ENCODE measurements at places on chromosomes 6 and 20.

GRCh38 chr20:24983896-24984295, 8.7 kb downstream of the APMAP start:
- no peak for DNase-seq

DNA sequence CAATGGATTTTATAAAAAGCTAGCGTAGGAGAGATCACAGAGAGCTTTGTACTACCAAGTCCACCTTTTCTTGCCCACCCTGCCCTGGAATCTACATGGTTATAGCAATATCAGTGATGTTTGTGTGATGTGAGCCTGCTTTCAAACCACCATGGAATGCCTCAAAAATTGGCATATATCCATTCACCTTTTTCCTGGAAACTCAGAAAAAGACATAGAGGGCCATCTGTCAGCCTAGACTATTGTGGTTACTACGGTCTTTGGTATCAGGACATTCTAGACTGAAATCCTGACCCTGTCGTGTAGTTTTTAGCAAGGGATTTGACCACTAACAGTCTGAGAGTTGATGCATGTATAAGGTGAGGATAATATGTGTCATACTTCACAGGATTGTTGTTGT, 239.6 kb downstream of the GRIK2 start:
- DNase-seq, result no peak

DNA sequence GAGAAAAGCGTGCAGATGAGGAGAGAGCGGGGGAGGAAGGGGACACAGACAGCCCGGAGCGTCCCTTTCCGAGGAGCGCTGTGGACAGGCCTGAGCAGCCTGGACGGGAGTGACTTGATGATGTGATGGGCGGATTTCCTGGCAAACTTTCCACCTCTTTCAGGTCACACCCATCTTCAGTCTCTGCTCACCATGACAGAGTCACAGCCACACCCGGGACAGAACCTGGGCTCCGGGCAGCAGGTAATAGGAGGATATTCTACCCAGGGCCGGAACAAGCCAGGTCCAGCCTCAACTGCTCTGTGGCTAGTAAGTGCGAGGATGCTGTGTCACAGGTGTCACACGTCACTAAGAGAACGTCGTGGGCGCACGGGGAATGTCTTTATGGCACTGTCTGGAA, 84.3 kb downstream of the THBS2 start:
- no peak for DNase-seq

- DNase-seq, result peak; percentile 45
Measured at GRCh38 chr6:52049252-52050050, 38.0 kb downstream of the PKHD1 start.

- DNase-seq, result no peak
Measured at GRCh38 chr20:62843656-62844055, 18.0 kb downstream of the TCFL5 start.

DNA sequence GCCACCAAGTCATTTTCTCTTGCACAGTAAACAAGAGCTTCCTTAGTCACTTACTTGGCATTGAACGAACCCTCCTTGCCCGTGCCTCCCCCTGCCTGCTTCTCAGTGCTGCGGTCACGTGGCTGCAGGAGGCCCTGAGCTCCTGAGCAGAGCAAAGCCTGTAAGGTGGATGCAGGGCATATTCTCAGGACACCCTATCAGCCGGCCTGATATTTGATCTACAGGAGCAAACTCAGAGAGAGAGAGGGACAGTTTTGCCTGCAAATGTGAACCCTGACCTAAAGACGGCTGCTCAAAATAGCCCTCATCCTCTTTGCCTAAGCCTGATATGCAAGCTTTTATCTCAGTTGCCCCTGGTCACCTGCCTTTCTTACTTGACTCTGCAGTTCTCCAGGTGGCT, 93.0 kb upstream of the POPDC3 start:
- DNase-seq, result peak; percentile 13

GRCh38 chr6:37232430-37233017, 25.0 kb upstream of the TBC1D22B start:
- no peak for DNase-seq

DNA sequence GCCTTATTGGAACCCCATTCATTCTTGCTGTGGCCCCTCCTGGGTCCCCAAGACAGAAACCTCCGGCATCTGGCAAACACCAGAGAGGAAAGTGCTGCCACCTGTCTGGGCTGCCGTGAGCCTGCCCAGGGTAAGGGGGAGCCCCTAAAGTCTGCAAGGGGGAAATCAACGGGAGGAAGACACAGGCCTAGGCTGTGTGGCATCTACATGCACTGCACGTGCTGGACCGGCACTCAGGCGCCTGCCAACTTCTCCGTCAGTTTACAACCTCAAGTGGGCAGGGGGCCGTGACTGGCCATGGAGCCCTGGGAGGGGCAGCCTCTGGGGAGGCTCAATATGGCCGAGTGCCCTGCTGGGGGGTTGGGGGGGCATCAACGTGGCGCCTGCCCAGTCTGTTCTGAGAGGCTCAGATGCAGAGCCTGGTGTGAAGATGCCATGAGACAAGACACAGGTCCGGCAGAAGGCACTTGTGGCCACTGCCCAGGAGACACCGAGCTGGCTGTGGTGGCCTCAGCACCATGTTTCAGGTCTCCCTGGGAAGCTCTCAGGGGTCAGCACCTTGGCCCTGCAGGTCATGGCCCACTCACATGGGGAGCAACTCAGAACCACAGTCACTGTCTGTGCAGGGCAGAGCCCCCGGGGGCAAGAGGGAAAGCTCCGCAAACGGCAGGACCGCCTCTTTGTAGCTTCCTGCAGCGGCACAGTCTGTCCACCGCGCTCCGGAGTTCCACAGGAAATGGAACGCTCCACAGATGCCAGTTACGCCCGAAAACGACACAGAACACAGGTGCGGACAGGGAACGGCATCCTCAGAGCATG, 8.4 kb downstream of the UCKL1 start:
- DNase-seq, result no peak

DNA sequence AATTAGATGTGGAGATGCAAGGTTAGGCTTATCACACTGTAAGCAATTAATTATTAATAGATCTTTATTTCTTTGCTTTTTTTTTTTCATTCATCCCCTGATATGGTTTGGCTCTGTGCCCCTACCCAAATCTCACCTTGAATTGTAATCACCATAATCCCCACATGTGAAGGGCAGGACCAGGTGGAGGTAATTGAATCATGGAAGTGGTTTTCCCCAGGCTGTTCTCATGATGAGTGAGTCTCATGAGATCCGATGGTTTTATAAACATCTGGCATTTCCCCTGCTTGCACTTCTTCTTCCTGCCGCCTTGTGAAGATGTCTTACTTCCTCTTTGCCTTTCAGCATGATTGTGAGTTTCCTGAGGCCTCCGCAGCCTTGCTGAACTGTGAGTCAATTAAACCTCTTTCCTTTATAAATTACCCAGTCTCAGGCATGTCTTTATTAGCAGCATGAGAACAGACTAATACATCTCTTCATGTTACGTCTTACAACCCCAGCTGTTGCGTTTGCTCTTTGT, 333.8 kb downstream of the CDH26 start:
- no peak for DNase-seq

GRCh38 chr6:23414051-23414445, 712.0 kb upstream of the NRSN1 start:
- DNase-seq, result peak; percentile 56

GRCh38 chr6:77463861-77464494, 687 bp upstream of the HTR1B start:
- peak; percentile 73 for DNase-seq

DNA sequence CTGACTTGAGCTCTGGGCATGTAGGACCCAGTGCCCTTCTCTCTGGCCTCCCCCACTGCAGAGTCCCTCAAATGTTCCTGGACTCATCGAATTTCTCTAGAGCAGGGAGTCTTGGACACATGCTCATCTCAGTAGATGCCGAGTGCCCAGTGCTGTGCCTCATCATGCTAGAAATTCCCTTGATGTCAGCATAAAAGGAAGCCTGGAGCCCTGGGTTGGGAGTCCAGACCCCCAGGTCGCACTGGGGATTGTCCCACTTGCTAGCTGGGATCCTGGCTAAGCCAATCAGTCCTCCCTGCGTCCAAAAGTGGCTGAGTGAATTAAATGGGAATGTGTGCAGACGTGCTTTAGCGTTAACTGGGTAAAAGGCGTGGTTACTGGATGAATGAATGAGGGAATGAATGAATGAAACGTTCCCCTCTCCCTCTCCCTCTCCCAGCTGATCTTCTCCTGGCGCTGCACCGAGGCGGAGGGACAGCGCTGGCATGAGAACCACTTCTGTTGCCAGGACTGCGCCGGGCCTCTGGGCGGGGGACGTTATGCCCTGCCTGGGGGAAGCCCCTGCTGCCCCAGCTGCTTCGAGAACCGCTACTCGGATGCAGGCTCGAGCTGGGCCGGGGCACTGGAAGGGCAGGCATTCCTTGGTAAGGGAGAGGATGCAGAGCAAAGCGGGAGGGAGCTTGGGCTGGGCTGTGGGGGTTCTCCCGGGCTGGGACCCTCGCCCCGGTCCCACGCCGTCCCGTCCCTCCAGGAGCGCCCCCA, 1.6 kb upstream of the TOMM6 start:
- DNase-seq, result peak; percentile 47

GRCh38 chr6:155414049-155414448, 41.6 kb downstream of the NOX3 start:
- no peak for DNase-seq

- DNase-seq, result no peak
Measured at GRCh38 chr20:40814631-40814960, 125.6 kb upstream of the MAFB start.

- no peak for DNase-seq
Measured at GRCh38 chr20:45032276-45032675, 66.0 kb downstream of the STK4 start.

GRCh38 chr20:3403741-3404140, 3.7 kb downstream of the DNAAF9 start:
- DNase-seq, result no peak

DNA sequence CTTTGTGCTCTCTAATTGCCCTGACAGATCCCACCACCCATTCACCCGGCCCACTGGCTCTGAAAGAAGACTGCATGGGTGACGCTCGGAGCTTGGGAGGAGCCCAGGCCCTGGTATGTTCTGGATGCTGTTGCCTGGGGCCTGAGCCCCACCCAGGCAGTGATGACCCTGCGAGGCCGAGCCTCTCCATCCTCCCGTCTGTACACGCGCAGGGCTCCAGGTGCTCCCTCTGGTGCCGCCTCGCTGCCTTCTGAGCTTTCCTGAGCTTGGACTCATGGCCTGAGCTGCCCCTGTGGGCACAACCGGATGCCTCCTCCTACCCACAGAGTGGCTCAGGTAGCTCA, 61.2 kb downstream of the STK35 start:
- no peak for DNase-seq

- DNase-seq, result no peak
Measured at GRCh38 chr6:143742070-143742954, 64.5 kb downstream of the PHACTR2 start.

- no peak for DNase-seq
Measured at GRCh38 chr20:36854348-36855240, 21.3 kb upstream of the TLDC2 start.

Data from foreskin fibroblast (primary cell).